ENCODE measurements at places on chromosomes 5 and 9. TPM values are rescaled to one million over a fixed set of nuclear protein-coding genes. Genes with fewer than 3 reads are reported as not detected.

The ICE1 gene
- polyA plus RNA-seq, result 24.4 TPM

The FTMT gene
- polyA plus RNA-seq, result not detected

- no peak for DNase-seq
Measured at GRCh38 chr5:77492653-77493000, 511 bp upstream of the WDR41 start.

DNA sequence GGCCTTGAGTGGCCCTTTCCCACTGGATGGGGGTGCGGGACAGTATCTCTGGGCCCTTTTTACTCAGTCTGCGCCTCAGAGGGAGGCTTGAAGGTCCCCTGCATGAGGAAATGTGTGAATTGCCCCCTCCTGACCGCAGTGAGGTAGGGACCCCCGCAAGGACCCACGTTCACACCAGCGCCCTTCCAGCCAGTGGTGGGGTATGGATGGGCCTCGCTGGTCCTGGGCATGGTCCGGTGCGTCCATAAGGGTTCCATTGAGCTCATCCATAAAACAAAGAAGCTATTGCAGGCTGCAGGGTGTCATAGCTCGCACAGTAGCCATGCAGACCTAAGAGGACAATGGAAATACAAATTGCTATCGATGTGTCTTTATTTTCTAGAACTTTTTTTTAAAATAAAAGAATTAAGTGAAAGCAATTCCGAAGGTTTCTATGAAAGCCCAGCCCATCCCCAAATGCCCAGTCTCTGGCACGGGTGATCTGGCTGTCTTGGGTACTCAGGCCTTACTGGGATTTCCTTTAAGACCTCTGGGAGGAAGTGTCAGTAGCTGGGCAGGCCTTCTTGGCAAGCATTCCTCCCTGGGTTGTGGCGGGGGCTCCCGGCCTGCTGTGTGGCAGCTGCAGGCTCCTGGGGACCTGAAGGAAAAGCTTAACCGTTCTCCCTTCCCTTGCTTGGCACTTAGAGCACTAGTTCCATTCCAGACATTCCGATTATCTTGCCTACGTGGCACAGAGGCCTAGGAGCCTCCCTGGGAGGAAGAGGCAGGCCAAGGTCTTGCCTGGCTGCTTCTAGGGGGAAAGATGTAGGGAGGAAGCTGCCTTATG, 1.5 kb upstream of the SEMA5A start:
- no peak for DNase-seq

GRCh38 chr5:24208686-24209106, 436.1 kb downstream of the CDH10 start:
- DNase-seq, result no peak

GRCh38 chr9:25481372-25481771, 196.9 kb downstream of the TUSC1 start:
- no peak for DNase-seq

GRCh38 chr5:136525597-136525996, 160.3 kb upstream of the TRPC7 start:
- no peak for DNase-seq

GRCh38 chr5:134451936-134452505, 40.3 kb upstream of the CDKN2AIPNL start:
- no peak for DNase-seq

DNA sequence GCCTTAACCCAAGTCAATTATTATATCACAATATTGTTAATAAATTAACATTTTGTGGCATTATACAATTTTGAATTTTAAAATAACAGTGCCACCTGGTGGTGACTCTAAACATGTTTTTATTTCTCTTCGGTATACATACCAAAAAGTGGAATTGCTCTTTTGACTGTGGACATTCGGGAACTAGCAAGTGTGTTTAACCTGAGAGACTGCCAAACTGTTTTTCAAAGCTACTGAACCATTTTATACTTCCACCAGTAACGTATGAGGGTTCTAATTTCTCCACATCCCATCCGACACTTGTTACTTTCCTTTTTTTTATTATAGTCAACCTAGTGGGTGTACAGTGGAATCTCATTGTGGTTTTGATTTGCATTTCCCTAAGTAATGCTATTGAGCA, 18.3 kb upstream of the HSDL2 start:
- peak; percentile 47 for DNase-seq

GRCh38 chr5:149228618-149229297, 42.9 kb upstream of the AFAP1L1 start:
- DNase-seq, result no peak

GRCh38 chr5:4630031-4630430, 510.1 kb upstream of the ADAMTS16 start:
- DNase-seq, result no peak

- DNase-seq, result no peak
Measured at GRCh38 chr9:112711050-112711689, 6.7 kb downstream of the INIP start.

DNA sequence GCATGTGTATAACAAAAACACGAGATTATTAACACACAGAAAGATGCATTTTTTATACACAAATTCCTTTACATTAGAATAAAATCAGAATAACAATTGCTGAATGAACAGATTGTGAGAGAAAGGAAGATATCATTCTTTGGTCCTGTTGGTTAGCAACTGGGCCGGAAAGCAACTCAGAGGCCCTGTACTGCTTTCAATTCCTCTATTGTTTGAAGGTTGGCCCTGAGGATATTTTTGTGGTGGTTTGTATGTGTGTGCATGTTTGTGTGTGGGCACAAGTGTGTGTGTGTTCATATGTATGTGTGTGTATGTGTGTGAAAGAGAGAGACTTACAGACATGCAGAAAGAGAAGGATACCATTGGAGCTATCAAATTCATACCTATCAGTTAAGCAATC, 356.8 kb upstream of the DMAC1 start:
- no peak for DNase-seq

- no peak for DNase-seq
Measured at GRCh38 chr5:60636001-60636400, 64.0 kb downstream of the DEPDC1B start.

DNA sequence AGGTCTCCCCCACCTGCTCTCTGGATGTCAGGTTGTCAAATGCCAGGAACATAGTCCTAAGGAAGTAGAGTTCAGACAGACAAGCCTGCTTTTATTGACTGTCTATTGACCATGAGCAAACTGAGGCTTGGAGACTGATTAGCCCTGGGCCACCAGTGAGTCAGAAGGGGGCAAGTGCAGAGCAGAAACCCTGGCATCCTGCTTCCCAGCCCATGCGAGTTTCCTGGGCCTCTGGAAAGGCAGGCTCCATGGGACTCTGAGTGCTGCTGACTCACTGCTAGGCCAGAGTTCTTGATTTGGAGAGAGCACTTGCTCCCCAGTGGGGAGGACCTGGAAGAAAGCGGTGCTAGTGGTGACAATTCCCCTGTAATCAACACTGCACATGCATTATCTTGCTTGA, 2.8 kb upstream of the HBEGF start:
- no peak for DNase-seq

- DNase-seq, result no peak
Measured at GRCh38 chr5:73814233-73814846, 188.3 kb downstream of the ARHGEF28 start.

- DNase-seq, result no peak
Measured at GRCh38 chr9:96025995-96026602, 150.6 kb downstream of the ERCC6L2 start.

GRCh38 chr9:89676281-89676680, 71.5 kb downstream of the GADD45G start:
- DNase-seq, result no peak

DNA sequence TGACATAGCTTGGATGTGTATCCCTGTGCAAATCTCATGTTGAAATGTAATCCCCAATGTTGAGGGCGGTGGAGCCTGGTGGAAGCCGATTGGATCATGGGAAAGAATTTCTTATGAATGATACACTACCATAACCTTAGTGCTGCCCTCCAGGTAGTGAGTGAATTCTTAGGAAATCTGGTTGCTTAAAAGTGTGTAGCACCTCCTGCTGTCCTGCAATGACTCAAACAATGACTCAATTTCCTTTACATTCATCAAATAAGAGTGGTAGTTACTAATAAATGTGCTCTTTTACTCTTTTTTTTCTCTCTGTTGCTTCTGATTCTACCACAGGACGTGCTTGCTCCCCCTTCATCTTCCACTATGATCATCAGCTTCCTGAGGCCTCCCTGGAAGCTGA, 1696.0 kb upstream of the CDH9 start:
- DNase-seq, result no peak

- DNase-seq, result no peak
Measured at GRCh38 chr5:139658928-139659667, 10.9 kb downstream of the CXXC5 start.

DNA sequence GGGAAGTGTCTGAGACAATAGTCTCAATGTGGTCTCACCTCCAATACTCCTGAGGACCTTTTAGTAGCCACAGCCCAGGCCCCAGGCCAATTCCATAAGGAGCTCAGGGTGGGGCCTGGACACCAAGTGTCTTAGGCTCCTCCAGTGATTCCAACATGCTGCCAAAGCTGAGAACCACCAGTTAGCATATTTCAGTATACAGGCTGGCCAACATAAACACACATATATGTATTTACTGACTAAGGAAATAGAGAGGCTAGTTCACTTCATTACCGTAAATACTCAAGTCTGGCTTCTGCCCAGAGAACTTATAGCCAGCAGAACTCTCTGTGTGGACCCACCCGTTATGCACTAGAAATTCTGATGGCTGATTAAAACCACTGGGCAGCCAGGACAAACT, 24.1 kb downstream of the S1PR3 start:
- DNase-seq, result no peak

- no peak for DNase-seq
Measured at GRCh38 chr5:79456890-79457583, 56.9 kb downstream of the HOMER1 start.

DNA sequence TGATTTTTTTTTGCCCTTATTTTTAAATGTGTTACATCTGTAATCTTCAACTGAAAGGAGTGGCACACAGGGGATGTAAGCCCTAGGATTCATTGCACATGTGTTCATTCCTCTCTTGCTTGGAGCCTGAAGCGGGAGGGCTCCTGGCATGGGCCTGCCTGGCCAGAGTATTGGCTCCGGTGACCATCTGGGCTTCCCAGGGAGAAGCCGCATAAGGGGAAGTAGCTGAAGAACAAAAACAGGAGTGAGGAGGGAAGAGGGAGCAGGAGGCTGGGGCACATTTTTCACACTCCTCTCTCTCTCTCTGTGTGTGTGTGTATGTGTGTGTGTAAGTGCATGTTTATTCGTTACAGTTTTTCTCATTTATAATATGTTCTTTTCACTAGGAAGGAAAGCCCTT, 269.9 kb downstream of the PRR16 start:
- DNase-seq, result no peak

Measured in CD4-positive, alpha-beta memory T cell (primary cell).